ENCODE measurements at places on chromosomes 2 and 18. TPM values are rescaled to one million over a fixed set of nuclear protein-coding genes. Genes with fewer than 3 reads are reported as not detected.

LDLRAD4 gene
- 112 TPM for total RNA-seq

RAB17 gene
- 4.5 TPM for total RNA-seq

CLEC4F gene
- not detected for total RNA-seq

CYP1B1 gene
- 115 TPM for total RNA-seq

PID1 gene
- 44.8 TPM for total RNA-seq

ALLC gene
- not detected for total RNA-seq

GRCh38 chr2:239811806-239812560 lies 213.2 kb downstream of the NDUFA10 start:
- peak overlapping the region; percentile 84 for H3K27ac ChIP-seq
- DNase-seq: peak; percentile 61
- H3K4me1 ChIP-seq: no peaks in the 10 kb centered on the region
- no peaks in the 10 kb centered on the region for H3K27me3 ChIP-seq
- no peaks in the 10 kb centered on the region for H3K36me3 ChIP-seq

DNA sequence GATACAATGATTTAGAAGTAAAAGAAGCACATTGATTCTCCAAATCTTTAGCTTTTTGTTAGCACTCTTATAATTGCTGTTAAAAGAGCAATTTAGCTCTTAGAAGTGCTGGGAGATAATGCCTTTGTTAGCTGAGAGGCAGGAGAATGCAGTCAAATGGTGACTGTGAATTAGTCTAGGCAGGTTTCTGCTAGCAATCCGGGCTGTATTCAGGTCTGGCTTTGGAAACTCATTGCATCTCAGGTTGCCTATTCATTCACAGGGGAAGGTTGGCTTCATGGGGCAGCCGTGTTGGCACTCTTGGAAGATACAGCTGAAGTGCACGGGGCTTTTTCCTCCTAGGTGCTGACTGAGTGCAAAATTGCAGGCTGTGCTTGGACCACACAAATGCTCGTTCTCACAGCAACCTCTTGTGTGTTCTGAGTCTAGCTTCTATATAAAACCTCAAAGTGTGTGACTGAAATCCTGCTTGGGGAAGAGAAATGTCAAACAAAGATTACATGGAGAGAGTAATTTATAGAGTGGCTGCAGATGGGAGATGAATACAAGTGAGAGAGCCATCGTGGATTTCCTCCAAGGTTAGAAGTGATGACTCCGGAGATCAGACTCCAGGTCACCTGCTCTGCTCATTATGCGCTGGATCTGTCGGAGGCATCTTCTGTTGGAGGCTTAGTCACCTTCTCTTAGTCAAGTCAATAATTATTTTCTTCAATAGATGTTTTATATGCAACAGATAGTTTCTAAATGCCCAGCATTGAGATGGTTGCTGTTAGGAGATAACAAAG lies 167.8 kb downstream of the PMAIP1 start:
- H3K36me3 ChIP-seq: no peaks in the 10 kb centered on the region
- H3K27ac ChIP-seq: no peak overlapping the region
- DNase-seq: no peak
- no peaks in the 10 kb centered on the region for H3K4me1 ChIP-seq

DNA sequence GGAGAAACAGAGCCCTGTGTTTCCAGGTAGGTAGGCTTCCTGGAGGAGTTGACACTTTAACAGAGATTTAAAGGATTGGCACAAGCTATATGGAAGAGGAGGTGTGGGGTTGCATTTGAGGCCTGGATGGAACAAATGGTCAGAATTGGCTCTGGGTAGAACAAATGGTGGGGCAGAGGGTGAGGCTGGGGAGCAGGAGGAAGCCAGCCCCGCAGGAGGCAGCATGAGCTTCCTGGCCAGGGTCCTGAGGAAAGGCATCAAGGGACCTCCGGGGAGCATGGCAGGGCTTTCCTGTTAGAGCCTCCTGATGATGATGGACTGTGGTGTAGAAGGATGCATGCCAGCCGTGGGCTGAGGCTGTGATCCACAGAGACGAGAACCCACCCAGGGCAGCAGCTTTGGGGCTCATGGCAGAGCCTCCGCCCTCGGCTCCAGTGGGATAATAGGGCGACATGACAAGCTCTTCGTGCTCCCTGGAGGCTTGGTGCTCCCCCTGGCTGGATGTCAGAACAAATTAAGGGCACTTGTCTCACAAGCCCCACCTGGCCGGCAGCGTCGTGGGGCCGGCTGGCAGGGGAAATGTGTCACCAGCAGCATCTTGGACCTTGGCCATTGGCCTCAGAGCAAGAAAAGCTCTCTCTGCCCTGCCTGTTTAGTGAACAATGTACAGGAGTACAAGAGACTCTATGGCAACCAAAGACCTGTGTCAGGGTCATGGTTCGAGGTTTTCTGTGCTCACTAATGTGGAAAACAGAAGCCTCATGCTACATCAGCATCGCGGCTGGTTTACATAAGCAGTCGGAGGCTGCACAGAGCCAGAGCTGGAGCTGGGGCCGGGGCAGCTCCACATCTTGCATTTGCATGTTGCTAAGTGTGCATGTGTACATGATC lies 153.5 kb downstream of the MYCN start:
- no peak for DNase-seq
- no peaks in the 10 kb centered on the region for H3K36me3 ChIP-seq
- H3K4me1 ChIP-seq: no peaks in the 10 kb centered on the region
- H3K27ac ChIP-seq: no peak overlapping the region

DNA sequence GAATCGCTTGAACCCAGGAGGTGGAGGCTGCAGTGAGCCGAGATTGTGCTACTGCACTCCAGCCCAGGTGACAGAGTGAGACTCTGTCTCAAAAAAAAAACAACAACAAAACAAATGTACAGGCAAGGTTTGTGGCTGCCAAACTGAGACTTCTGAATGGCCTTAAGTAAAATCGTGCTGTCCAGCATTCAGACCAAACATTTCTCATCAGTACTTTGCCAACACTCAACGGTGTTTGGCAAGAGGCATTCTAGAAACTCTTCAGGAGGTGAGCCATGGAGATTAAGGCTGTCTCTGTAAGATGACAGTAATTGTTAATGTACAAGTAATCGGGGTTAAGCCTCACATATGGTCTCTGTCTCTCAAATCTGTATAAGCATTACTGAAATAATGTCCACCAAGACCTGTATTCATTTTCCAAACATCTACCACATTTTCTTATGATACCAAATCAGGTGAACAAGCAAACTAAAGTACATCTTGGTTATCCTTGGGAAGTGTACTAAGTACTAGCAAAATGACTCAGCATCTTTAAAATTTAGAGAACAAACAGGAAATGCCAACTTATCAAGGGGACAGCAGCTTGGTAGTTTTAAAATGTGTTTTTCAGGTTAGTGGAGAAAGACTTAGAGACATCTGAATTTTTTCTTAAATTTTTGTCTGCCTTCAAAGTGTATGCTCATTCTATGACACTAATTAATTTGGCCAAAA lies 29.3 kb downstream of the SERPINE2 start:
- no peak overlapping the region for H3K4me3 ChIP-seq
- no peaks in the 10 kb centered on the region for H3K4me1 ChIP-seq
- no peak overlapping the region for H3K27ac ChIP-seq
- no peaks in the 10 kb centered on the region for H3K27me3 ChIP-seq

GRCh38 chr2:237471438-237472186 lies 15.4 kb upstream of the MLPH start:
- no peaks in the 10 kb centered on the region for H3K36me3 ChIP-seq
- H3K27me3 ChIP-seq: no peaks in the 10 kb centered on the region
- H3K4me1 ChIP-seq: no peaks in the 10 kb centered on the region
- H3K27ac ChIP-seq: no peak overlapping the region

DNA sequence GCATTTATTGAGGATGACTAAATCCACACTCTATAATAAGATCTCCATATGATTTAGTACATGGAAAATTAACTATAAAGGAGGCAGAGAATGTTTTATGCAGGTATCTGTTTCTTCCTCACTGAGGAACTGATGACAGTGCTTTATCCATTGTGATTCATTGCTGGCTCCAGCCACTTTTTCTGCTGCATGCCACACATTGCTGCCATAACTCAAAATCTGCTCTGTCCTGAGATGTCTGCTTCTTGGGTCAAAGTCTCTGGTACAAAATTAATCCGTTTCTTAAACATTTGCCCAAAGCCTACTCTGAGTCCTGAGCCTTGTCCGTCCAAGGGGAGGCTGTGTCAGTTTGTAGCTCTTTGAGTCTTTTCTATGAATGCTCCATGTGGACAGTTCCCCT lies 15.5 kb upstream of the ARHGAP28 start:
- no peak overlapping the region for H3K4me3 ChIP-seq
- DNase-seq: no peak
- no peaks in the 10 kb centered on the region for H3K36me3 ChIP-seq
- no peaks in the 10 kb centered on the region for H3K27me3 ChIP-seq
- no peaks in the 10 kb centered on the region for H3K4me1 ChIP-seq
- no peak overlapping the region for H3K27ac ChIP-seq

DNA sequence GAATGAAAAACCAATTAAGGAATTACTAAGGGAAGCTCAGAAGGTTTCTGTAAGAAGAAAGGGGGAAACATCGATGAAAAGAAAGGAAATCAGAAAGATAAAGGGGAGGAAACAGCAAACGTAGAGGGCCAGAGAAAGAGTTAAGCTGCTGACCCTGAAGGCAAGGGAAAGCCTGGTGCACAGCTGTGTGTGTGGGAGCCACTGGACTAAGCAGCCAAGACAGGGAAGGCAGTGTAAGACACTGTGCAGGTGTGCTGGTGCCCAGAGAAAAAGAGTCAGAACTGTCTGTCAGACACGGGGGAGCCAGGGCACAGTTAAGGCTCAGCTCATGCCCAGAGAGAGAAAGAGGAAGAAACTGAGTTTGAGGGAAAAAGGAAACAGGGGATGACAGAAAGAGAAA lies 104.0 kb downstream of the HIBCH start:
- H3K27ac ChIP-seq: peak overlapping the region; percentile 55
- H3K4me3 ChIP-seq: no peak overlapping the region
- H3K4me1 ChIP-seq: peaks cover 9% of the 10 kb centered on the region
- no peak for DNase-seq
- peaks cover 2% of the 10 kb centered on the region for H3K36me3 ChIP-seq

DNA sequence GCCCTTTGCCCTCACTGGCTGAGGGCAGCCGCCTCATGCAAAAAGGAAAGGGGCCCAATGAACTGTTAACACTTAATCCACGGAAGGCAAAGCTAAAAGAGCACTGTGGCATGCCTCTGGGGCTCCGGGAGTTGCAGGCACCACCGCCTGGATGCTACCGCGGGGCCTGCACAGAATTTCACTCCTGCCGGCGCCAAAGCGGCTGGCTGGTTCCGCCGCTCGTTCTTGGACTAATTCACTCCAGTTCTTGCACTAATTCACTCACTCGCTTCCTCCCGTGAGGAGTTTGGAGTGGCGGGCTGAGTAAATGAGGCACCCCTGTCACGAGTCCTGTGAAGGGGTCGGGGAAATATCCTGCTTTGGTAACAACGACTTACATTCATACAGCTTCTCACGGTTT lies 14.0 kb upstream of the MAPK4 start:
- DNase-seq: no peak
- H3K27me3 ChIP-seq: peaks cover 2% of the 10 kb centered on the region
- no peak overlapping the region for H3K27ac ChIP-seq
- H3K36me3 ChIP-seq: no peaks in the 10 kb centered on the region
- no peaks in the 10 kb centered on the region for H3K4me1 ChIP-seq
- no peak overlapping the region for H3K4me3 ChIP-seq

DNA sequence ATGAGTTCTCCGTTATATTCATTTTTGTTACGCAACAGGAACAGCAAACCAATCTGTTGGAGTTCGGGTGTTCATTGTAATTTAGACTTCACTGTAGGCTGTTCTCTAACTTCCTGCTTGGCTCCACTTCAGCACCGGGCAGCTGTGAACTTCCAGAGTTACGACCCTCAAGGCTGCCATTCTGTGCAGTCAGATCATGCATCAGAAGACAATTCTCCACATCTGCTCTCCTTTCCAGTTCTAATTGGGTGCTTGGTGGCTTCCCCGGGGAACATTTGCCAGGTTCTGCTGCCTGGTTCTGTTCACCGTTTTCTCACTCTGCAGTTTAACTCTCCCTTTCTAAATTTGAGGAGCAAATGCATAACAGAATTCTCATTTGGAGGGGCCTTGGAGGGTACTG lies 237.7 kb downstream of the NYAP2 start:
- no peaks in the 10 kb centered on the region for H3K27me3 ChIP-seq
- H3K4me1 ChIP-seq: no peaks in the 10 kb centered on the region
- no peaks in the 10 kb centered on the region for H3K36me3 ChIP-seq
- H3K4me3 ChIP-seq: no peak overlapping the region
- no peak for DNase-seq

DNA sequence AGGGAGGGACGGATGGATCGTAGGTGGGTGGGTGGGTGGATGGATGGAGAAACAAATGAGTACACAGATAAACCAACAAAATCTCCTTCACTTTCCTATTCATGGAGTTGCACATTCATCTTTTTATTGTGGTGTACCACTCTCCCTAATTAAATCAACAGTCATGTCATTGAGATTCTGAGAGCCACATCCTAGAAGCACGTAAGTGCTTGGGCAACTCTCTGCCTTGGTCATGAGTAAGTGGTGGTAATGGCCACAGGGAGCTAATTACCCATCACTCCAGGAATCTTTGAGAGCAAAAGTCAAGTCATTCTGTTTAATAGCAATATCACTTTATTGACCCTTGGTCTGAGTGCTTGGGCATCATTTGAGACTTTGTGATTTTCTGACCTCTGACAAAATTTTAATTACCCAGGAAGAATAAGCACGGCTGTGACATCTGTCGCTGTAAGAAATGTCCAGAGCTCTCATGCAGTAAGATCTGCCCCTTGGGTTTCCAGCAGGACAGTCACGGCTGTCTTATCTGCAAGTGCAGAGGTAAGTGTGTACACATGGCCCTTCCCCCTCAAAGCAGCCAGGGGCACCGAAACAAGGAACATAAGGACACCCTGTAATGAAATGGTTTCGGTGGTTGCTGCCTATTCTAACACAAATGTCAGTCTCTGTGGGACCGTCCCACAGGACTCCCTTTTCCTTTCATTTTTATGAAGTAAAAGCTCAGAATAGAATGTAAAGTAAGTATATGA lies 85.9 kb downstream of the FEZ2 start:
- peaks cover 13% of the 10 kb centered on the region for H3K36me3 ChIP-seq
- H3K4me1 ChIP-seq: peaks cover 2% of the 10 kb centered on the region
- peak overlapping the region; percentile 25 for H3K27ac ChIP-seq
- H3K4me3 ChIP-seq: no peak overlapping the region
- no peaks in the 10 kb centered on the region for H3K27me3 ChIP-seq
- no peak for DNase-seq

All from aorta (tissue), 5 donors.